Sciatic nerve (tissue), 2 donors: ENCODE measurements at places on chromosomes 12 and 14. TPM values are rescaled to one million over a fixed set of nuclear protein-coding genes. Genes with fewer than 3 reads are reported as not detected.

GRCh38 chr14:38168416-38168815 lies 39.3 kb upstream of the SSTR1 start:
- DNase-seq = no peak

DNA sequence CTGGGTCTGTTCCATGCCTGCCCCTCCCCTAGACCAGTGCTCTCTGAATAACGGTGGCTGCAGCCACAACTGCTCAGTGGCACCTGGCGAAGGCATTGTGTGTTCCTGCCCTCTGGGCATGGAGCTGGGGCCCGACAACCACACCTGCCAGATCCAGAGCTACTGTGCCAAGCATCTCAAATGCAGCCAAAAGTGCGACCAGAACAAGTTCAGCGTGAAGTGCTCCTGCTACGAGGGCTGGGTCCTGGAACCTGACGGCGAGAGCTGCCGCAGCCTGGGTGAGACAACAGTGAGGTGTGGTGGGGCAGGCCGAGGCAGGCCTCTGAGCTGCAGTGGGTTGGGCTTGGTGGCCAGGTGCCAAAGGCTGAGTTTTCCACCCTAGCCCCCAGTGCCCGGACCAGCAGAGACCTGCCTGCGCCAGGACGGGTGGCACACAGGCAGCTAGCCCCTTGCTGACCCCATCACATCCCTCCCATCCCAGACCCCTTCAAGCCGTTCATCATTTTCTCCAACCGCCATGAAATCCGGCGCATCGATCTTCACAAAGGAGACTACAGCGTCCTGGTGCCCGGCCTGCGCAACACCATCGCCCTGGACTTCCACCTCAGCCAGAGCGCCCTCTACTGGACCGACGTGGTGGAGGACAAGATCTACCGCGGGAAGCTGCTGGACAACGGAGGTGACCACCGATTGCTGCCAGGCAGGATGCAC lies 28.2 kb upstream of the LRP1-AS start:
- peak; percentile 94 for DNase-seq

DNA sequence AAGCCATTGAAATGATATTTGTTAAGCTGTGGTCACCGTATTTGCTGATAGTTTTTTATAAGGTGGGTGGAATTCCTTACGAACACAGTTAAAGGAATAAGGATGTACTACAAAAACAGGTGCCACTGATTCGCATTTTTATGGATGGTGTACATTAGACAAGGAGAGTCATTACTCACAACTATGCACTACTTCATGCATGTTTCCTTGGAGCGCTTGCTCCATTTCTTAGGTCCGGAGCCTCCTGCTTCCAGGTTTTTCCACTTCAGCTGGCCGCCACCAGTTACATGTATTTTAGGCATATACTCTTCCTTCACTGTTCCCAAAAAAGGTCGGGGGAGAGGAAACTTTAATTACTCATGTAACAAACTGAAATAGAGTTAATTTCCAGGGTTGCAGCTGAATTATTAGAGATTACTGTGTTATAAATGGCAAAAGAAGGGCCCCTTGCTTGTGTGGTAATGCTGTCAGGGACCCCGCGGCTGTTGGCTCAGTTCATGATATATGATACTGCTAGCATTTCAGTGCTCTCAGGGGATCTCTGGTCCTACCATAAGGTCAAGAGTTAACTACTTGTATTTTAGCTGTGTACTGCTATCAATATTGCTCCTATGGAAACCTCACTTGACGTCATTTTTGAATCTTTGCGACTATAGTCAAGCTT lies 454.7 kb downstream of the NPAS3 start:
- DNase-seq = no peak

GRCh38 chr12:83865431-83865830 lies 1047.2 kb downstream of the SLC6A15 start:
- no peak for DNase-seq

GPR84 gene
- 0.53 TPM for total RNA-seq

NTN4 gene
- 40.3 TPM for total RNA-seq

INHBE gene
- not detected for total RNA-seq

DNA sequence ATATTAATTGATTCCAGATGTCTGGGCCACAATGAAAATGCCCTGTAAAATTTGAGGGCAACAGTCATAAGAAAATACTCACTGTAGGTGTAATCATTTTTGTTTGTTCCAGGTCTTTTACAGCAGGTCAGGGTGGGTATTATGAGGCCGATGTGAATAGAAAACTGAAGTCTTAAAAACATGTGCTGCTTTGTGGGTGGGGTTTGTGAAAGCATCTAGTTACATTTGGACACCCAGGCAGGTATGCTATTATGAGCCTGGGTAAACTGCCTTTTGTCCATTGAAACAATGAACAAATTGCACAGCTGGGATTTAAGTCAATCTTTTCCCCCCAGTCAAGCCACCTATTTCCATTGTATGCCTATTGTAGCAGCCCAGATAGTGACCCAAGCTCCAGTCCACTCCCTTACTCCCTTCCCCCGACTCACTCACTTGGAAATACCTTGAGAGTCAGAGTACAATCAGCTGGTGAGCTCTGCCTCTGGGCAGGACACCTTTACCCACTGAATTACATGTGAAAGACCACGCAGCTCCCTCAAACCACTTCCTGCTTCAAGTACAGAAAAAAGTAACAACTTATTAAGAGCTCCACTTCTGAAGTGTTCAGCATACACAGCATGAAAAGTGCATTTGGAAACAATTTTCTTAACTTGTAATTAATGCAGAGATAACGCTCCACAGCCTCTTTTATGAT lies 1.8 kb downstream of the IGF1 start:
- DNase-seq = no peak

DNA sequence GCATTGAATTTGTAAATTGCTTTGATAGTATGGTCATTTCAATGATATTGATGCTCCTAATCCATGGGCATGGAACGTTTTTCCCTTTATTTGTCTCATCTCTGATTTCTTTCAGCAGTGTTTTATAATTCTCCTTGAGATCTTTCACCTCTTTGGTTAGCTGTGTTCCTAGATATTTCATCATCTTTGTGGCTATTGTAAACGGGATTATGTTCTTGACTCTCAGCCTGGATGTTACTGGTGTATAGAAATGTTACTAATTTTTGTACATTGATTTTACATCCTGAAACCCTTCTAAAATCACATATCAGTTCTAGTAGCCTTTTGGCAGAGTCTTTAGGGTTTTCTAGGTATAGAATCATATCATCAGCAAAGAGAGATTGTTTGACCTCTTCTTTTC lies 52.6 kb downstream of the SYNE2 start:
- no peak for DNase-seq

DNA sequence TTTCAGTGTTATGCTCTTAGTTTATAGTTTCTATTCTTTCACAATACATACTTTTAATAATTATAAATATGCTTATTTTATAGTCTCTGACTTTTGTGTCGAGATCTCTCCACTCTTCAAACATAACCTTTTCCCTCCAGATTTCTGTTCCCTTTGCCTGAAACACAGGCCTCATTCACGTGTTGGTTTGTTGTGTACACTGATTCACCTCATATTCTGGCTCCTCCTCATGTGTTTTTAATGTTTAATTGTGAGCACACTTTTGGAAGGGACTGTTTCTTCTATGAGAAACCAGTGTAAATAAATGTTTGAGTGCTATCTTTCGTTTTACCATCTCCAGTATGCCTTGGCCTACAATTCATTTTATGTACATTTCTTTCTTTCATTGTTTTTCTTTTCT lies 20.1 kb downstream of the LIN7A start:
- DNase-seq = no peak

DNA sequence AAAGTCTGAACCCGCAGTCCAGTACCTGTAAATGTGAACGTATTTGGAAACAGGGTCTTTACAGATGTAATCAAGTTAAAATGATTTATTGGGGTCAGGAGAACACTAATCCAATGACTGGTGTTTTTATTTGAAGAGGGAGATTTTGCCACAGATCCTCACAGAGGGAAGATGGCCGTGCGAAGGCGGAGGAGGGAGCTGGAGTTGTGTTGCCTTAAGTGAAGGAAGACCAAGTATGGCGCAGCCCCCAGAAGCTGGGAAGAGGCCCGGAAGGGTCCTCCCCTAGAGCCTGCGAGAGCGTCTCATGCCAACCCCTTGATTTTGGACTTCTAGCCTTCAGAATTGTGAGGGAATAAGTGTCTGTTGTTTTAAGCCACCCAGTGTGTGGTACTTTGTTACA lies 102.8 kb upstream of the NUDT4 start:
- DNase-seq = no peak

DNA sequence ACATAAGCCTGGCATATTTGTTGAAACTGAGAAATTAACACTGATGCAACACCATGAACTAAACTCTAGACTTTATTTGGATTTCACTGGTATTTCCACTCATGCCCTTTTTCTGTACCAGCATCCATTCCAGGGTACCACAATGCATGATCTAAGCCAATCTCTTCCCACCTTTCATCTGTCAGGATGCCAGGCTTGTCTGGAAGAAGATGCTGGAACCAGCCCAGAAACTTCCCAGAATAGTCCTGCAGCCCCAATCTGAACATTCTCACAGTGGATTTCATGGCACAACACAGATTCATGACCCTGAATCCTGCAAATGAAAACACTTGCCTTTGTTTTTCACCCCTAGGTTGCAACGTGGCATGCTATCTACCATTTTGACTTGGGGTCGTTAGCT lies 189.3 kb upstream of the LHX5 start:
- DNase-seq = no peak

GRCh38 chr14:54664961-54665360 lies 98.0 kb downstream of the SAMD4A start:
- DNase-seq = no peak

DNA sequence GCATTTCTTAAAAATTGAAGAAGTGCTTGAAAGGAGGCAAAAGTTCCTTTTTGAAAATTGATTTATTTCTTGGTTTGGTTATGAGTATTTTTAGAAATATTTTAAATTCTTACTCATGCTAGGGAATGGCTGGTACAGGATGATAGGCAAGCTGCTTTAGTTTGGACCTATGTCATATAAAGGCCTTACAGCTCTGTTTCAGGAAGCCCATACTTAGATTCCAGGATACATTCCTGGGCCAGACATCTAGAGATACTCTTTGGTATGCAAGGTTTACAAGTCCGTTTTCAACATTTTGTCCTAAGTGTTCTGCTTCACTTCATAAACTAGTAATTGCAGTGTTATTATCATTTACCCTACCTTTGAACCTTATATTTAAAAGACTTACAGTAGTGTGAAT lies 186.8 kb downstream of the FUT8 start:
- DNase-seq = no peak

FAM181A gene
- not detected for total RNA-seq

DNA sequence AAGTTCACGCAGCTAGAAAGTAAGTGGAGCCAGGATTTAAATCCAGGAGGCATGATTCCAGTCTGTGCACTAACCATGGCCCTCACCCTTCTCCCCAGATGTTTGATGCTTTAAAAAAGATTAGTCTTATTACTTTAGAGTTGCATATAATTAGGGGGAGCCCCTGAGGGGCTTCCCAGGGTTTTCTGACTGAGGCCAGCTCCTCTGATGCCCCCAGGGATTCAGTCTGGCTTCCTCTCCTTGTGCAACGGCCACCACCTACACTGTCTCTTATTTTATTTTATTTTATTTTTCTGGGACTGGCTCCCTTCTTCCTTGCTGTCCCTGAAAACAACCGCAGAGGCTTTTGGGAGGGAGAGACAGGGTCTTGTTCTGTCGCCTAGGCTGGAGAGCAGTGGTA lies 22.6 kb downstream of the CLSTN3 start:
- no peak for DNase-seq

SIRT4 gene
- total RNA-seq = 0.76 TPM

DNA sequence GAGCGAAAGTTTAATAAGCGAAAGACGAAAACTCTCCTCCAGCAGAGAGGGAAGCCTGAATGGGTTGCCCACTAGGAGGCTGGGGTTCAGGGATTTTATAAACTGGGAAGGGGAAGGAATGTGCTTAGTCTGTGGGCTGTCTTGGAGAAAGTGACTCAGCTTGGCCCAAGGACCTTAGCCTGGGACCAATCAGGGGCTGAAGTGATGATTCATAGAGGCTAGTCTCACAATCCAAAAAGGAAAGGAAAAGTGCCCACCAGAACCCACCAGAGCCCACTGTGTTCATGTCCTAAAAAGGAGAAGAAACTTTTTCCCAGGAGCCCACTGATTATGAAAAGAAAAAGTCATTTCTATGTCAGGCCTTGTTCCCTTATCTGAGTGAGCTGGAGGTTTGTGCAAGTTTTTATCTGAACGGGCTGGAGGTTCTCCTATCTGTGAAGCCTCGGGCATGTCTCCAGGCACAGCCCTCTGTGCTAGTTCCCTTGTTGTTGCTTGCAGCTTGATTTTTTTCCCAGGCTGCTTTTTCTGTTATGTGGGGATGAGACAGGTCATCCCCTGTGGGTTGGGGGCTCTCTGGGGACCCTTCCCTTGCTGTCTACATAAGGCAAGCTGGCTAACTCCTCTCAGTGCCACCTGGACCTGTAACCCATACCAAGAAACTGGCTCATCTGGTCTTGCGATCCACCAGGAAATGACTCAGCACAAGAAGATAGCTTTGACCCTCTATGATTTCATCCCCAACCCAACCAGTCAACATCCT lies 8.3 kb upstream of the GOLGA5 start:
- no peak for DNase-seq

CIDEB gene
- 17.3 TPM for total RNA-seq

DNA sequence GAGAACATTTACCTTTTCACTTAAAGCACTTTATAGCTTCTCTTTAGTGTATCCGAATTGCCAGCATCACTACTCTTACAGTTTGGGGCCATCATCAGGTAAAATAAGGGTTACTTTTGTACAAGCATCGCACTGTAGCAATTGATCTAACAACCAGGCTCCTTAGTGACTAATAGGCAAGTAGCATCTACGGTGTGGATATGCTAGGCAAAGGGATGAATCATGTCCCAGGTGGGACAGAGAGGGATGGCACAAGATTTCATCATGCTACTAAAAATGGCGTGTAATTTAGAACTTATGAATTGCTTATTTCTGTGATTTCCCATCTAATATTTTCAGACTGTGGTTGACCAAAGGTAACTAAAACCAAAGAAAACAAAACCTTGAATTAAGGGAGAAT lies 582.3 kb downstream of the KCNH5 start:
- no peak for DNase-seq

DNA sequence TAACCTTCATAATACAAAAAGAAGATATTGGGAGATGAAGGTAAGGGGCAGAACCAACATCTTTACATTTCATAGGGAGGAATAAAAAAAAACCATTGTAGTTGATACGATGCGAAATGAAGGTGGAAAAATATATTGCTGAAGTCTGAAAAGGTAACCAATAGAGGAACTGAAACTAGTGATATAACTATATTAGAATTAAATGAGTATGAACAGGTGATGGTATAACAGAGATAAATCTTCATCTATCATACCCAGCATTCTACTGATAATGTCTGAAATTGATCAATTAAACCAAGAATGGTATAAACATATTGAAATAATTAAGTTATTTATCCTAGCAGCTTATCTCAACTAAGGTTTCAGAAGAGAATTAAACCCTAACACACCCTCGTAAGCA lies 332.1 kb downstream of the NELL2 start:
- DNase-seq = no peak

- no peak for DNase-seq
Observed at GRCh38 chr12:68291396-68292036, 38.1 kb upstream of the IL22 start.

DNA sequence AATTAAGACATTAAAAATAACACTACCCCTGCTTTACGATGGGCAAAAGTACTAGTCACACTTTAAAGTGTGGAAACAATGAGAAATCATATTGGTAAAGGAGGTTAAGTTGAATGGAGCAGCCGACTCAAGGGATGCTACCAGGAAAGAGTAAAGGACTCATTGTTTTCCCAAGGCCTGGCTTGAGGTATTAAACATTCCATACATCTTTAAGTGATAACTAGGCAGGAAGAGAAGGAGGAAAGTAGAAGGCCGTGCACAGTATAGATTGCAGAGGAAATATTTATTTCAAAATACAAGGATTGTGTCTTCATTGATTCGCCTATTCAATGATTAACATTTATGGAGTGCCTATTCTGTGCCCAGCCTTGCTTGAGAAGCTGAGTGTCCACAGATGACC lies 20.6 kb upstream of the YARS2 start:
- DNase-seq = no peak
